ENCODE measurements at places on chromosomes 11 and 22.

GRCh38 chr11:83666149-83666548 is 380.0 kb upstream of the CCDC90B start:
- no peak for DNase-seq

- no peak for DNase-seq
These were observed 130.8 kb downstream of the CEP164 start for GRCh38 chr11:117458275-117459122.

DNA sequence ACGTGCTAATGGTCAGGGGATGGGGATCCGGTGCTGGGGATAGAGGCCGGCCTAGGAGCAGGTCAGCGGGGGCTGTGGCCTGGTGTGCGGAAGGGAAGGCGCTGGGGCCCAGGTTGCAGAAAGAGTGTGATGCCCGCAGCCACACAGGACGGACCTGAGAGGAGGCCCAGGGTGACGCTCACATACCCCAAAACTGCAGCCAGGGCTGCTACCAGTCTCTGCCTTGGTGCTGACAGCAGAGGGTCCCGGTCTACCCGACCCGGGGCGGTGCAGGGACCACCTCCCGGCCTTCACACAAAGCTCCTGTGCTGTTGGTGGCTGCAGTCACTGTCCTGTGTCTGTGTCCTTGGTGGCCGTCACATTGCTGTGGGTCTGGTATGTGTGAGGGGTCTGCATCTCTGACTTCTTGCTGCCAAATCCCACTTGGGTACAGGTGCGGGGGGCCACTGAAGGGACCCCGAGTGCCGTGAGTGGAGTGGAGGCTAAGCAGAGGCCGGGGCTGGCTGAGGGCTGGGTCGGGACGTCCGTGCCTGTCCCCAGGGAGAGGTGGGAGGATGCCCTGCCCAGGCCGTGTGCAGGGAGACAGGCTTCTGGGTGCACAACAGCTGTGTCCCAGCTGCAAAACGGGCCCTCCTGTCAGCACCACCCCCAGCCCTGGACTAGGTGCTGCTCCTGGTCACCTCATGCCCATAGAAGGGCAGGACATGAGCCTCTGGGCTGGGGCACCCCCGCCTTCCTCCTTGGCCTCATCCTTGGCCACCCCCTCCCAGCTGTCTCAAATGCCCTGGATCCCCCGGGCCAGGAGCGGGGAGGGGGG is 1.5 kb downstream of the LSP1 start:
- no peak for DNase-seq

DNA sequence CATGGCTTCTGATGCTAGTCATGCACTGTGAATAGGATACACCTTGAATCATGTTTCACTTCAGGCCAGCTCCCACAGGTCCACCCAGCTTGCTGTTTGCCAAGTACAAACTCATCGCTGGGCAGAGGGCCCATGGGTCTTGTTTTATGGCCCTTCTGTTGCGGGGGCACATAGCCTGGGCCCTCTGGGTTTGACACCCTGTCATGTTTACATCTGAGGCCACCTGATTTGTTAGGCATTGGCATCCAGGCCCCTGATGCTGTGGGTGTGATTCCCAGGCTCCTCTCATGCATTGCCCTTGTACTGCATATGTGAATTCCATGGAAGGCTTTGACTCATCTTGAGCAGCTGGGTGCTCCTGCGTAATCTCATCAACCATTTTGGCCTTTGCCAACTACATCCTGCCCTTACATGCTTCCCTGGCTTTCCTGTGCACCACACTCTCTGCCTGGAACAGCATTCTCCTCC is 32.6 kb downstream of the PPFIBP2 start:
- DNase-seq, result no peak

- peak; percentile 65 for DNase-seq
These were observed 57.1 kb downstream of the PARVB start for GRCh38 chr22:44080936-44081861.

- no peak for DNase-seq
These were observed 1.1 kb upstream of the CD81 start for GRCh38 chr11:2375964-2376551.

DNA sequence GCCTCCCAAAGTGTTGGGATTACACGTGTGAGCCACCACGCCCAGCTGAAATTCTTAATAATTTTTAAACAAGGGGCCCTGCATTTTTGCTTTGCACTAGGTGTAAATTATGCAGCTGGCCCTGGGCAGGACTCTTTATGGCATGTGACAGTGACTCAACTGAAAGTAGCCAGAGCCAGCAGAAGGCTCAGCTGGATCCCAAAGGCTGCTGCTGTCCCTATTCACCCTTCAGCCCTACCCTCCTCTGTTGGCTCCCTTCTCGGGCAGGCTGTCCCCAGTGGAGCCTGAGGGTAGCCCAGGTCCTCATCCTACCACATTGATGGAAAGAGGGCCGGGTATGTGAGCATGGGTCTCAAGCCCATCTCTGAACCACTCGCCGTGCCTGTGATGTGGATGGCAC is 45.6 kb downstream of the CD82 start:
- no peak for DNase-seq

GRCh38 chr11:111421251-111421650 is 42.2 kb upstream of the POU2AF1 start:
- DNase-seq, result no peak

DNA sequence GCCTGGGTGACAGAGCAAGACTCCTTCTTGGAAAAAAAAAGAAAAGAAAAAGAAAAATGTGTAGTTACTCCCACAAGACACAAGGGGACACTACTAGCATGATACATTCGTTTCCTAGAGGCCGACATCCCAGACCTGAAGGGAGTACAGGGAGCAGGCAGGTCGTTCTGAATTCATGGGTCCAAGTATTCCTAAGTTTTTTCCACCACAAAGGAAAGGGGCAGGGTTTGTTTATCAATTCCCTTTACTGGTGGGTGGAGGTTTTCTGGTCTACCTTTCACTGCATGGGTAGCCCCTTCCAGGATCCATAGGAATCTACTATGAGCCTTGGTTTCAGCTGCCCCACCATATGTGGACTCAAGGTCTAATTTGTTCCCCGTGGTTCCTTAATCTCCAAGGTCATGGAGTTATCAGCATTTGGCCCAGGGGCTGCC is 11.8 kb downstream of the TIGD3 start:
- no peak for DNase-seq

GRCh38 chr22:35812600-35812999 is 94.9 kb downstream of the APOL5 start:
- no peak for DNase-seq

- DNase-seq, result no peak
These were observed 2.0 kb downstream of the NTM start for GRCh38 chr11:131372234-131372962.

DNA sequence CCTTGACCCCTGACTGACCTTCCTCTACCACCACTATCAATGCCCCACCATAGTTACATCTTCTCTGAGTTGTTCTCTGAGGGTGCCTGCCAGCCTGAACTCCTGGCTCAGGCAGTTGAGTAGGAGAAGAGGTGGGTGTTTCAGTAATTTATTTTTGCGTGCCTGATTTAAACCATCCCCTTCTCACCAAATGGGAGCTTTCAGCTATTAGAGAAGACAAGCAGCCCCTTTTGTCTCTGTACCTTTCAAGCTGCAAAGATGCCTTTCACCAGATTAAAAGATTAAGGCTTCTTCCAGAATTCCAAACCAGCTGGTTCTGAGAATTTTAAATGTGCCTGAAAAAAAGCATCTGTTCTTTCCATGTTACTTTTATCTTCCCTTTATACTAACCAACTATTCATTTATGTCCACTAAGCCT is 223.8 kb downstream of the FAM76B start:
- no peak for DNase-seq

- no peak for DNase-seq
These were observed 28.1 kb upstream of the KIRREL3 start for GRCh38 chr11:127028648-127029047.

- no peak for DNase-seq
These were observed 137.1 kb downstream of the ADAMTS15 start for GRCh38 chr11:130585545-130585944.

GRCh38 chr22:37943136-37943824 is 10.1 kb downstream of the C22orf23 start:
- DNase-seq, result no peak

- DNase-seq, result peak; percentile 96
These were observed at the start of gene PICALM for GRCh38 chr11:86068951-86069407. Gene PICALM, minus strand, starts transcription at chr11:86069084. Its CDS starts 304 bp downstream, at chr11:86068780.

Measured in T-helper 9 cell (primary cell).